ENCODE measurements at places on chromosomes 1 and 21.
A peak's percentile ranks its signal among the peaks of the same experiment; 100 is the strongest.

DNA sequence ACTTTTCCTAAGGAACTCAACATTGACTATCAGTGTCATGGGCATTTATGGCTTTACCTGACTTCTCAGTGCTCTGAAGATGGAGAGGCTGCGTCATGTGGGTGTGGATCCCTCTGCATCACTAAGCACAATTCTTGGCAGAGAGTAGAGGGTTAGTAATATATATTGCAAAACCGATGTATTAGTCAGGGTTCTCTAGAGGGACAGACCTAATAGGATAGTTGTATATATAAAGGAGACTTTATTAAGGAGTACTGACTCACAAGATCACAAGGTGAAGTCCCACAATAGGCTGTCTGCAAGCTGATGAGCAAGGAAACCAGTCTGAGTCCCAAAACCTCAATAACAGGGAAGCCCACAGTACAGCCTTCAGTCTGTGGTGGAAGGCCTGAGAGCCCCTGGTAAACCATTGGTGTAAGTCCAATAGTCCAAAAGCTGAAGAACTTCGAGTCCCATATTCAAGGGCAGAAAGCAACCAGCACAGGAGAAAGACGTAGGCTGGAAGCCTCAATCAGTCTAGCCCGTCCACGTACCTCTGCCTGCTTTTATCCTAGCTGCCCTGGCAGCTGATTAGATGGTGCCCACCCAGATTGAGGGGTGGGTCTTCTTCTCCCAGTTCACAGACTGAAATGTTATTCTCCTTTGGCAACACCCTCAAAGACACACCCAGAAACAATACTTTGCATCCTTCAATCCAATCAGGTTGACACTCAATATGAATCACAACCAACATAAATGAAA is 159.7 kb upstream of the NRIP1 start:
- DNase-seq = peak; percentile 5

- no peak for DNase-seq
These were observed 13.1 kb upstream of the EXO1 start for GRCh38 chr1:241834733-241835377.

GRCh38 chr1:112565800-112566199 is 53.1 kb downstream of the ST7L start:
- DNase-seq = no peak

DNA sequence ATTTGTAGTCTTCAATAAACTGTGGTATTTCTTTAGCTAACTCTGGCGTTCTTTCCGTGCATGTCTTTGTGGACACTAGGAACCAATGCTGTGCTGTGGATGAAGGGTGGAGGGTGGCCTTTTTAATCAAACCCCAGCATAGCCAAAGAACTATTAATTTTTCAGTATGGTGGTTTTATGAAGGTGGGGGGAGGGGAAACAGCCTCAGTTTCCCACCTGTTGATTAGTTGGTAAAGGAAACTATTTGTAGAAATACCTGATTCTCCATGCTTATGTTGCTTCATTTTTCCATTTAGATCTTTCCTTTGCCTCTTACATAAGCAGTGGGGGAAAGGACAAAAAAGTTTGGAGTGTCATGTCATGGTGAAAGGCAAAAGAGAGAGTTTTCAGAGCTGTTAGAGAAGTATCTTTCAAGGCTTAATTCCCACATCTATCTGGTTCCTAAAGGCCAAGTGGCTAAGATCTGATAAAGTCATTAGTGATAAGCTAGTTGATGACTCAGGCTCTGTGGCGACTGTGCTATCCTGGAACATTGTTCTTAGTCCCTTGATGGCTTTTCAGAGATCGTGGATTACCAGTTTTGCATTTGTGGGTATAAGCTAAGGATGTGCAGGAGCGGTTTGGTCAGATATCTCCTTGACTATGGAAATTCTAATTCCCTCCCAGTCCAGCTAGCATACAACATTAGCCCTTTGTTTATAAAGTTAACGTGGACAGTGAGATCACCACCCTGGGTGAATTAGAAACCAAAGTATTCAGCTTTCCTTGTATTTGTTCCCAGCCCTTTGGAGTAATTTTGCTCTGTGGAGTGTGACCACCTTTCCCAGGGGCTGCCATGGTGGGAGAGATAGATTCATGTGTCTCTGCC is 8.7 kb upstream of the HAX1 start:
- no peak for DNase-seq

- no peak for DNase-seq
These were observed 5.4 kb downstream of the BCAN start for GRCh38 chr1:156647351-156647750.
